Pons (tissue), 1 donor: ENCODE measurements at places on chromosomes 16 and 17.
A peak's percentile ranks its signal among the peaks of the same experiment; 100 is the strongest.

DNA sequence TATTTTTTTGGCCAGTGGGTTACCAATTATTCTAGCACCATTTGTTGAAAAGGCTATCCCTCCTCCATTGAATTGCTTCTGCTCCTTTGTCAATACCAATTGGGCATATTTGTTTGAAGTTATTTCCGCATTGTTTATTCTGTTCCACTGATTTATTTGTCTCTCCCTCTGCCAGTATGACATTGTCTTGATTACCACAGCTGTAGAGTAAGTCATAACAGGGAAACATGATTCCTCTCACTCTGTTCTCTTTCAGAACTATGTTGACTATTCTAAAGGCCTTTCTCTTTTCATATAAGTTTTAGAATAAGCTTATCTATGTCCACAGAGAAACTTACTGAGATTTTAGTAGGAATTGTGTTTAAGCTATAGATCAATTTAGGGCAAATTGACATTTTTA lies 94.3 kb downstream of the MAP2K6 start:
- no peak for DNase-seq

GRCh38 chr16:21150375-21151001 lies at the start of gene DNAH3:
TSS of gene DNAH3 (minus strand) at chr16:21150846. CDS start at chr16:21150319, 527 bp downstream.
- DNase-seq, result no peak

- DNase-seq, result no peak
Measured at GRCh38 chr17:16875662-16876061, 96.3 kb downstream of the TNFRSF13B start.

DNA sequence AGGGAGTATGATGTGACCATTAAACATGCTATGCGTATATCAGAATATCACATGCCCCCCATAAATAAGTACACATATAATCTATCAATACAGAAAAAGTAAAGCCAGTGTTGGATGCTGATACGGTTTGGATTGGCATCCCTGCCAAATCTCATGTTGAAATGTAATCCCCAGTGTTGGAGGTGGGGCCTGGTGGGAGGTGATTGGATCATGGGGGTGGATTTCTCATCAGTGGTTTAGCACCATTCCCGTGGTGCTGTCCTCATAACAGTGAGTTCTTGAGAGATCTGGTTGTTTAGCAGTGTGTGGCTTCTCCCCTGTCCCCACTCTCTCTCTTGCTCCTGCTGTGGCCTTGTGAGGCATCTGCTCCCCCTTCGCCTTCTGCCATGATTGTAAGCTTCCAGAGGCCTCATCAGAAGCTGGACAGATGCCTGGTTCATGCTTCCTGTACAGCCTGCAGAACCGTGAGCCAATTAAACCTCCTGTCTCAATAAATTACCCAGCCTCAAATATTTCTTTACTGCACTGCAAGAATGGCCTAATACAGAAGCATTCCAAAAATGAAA lies 88.9 kb downstream of the AATF start:
- no peak for DNase-seq

DNA sequence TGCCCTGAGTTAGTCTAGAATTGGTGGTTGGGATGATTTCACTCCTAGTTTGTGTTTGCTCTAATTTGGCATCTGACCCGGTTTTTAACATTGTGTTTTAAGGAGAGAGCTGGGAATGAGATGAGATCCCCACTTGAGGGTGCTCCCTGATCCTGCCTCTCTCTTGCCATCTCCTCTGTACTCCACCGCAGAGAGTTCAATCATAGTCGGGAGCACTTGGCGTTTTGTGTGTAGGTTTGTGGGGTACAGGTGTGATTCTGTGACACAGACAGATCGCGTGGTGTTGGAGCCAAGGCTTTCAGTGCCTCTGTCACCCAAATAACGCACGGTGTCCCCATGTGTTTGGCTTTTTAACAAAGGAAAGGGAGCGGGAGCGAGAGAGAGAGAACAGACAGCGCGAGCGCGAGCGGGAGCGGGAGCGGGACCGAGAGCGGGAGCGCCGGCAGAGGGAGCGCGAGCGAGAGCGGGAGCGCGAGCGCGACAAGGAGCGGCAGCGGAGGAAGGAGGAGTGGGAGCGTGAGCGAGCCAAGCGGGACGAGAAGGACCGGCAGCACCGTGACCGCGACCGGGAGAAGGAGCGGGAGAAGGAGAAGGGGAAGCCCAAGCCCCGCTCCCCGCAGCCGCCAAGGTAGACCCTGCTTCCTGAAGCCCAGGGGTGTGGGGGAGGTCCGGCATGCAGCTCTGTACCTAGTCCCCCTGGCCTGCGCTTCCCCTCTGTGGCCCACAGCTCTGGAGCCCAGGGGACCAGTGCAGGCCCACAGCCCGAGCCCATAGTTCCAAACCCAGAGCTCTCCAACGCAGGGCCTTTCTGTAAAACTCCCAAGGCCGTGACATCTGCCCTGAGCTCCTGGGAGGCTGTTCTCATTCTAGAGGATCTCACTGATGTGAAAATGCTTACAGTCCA lies 27.2 kb upstream of the IL17C start:
- no peak for DNase-seq

DNA sequence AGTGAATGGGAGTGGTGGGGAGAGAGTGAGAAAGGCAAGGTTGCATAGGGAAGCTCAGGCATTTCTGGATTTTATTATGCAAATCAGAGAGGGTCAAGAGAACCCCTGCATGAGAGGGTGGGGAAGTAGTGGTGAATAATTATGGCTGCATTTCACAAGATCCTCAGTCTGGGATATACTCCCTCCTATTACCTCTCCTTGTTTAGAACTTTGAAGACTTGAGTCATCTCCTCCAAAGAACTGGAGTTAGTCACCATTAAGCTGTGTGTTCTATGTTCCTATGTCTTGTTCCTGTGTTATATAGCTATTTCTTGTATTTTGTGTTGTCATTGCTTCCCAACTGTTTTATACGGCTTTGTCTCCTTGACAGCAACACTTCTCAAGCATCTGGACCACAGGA lies 18.4 kb downstream of the SOX9 start:
- no peak for DNase-seq

GRCh38 chr17:81317961-81318605 lies 23.0 kb upstream of the SLC38A10 start:
- DNase-seq, result no peak

DNA sequence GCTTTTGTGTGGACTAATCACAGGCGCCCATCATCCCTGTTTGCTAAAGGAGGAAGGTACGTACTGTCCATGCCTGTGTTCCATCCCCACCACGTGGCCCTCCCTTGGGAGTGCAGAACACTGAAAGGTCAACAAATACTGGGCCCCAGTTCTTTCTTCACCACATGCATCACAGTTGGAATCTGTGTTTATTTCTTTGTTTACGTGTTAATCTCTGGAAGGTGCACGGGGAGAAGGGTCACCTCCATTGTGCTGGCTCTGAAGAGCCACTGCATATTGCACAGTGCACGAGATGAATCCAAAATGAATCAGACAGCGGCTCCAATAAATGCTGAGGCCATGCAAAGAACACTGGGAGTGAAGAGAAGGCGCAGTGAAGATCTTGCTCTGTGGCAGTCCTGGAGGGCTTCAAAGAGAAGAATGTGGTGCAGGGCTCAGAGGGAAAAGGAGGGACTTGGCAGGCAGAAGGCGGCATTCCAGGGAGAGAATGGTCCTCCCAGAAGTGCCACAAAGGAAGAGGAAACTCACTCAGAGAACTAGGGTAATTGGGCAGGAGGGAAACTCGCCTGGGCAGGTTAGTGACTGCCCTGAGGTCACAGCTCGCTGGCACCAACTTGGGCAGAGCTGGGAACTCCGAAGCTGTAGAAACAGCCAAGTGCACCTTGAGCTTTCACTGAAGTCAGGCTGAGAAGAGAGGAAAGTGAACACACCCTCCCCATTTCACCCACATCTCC lies 3.7 kb downstream of the RPH3AL start:
- no peak for DNase-seq

GRCh38 chr17:41686281-41686680 lies 2.4 kb upstream of the EIF1 start:
- DNase-seq, result no peak

GRCh38 chr17:31051506-31051905 lies 43.3 kb upstream of the NF1 start:
- DNase-seq, result peak; percentile 41

DNA sequence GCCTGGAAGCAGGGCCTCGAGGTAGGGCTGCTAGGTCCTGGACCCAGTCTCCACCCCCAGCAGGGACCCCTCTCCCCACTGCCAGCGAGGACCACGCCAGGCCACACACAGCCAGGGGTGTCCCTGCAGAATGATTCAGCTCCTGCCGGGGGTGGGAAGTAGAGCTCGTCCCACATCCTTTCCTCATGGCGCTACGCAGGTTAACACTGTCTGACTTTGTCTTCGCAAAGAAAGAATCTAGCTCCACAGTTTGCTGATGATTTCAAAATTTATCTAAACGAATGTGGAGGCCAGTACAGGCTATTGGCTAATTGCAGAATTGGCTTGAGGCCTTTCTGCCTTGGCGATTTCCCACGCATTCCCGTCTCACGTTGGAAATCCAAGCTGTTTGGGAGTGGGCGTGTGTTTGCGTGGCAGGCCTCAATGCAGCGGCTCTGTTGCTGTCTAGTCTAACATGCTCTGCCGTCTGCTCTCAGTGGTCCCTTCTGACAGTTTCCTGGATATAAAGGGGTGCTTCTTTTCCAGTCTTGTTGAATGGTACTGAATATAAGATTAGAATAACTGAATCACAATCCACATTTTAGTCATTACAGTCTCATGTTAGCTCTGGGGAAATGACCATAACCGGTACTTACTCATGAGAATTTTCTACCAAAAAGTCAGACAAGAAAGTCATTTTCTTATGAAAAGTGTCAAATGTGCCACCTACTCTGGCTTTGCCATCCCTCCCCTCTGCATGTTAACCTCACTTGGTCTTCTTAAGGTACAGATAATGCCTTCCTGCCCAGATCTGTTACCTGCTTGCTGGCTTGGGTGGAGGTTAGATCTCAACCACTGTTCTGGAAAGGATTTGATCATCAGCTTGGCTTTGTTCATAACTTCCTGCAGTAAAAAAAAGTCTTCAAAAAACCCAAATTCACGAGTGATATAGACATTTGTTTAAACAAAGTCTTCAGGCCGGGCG lies 252.4 kb downstream of the NTN1 start:
- DNase-seq, result no peak

- no peak for DNase-seq
Measured at GRCh38 chr16:68999114-68999513, 106.3 kb upstream of the HAS3 start.

- no peak for DNase-seq
Measured at GRCh38 chr17:80055597-80055996, 19.2 kb downstream of the CCDC40 start.

DNA sequence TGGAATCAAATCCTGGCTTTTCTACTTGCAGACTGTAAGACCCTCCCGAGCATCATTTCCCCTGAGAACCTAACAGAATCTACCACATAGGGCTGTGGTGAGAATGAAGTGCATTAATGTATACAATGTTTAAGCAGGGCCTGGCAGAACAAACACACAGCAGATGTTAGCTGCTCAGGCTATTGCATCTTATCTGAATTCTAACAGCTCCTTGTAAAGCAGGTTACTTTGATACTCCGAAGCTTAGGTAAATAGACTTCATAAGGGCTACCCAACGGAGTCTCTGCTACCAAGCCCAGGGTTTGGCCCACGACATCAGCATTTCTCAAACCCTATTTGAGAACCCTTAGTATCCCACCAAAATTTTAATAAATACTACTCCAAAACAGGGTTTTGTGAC lies 24.4 kb upstream of the NOS2 start:
- no peak for DNase-seq
